ENCODE measurements at places on chromosomes 5 and 9.
A peak's percentile ranks its signal among the peaks of the same experiment; 100 is the strongest.

DNA sequence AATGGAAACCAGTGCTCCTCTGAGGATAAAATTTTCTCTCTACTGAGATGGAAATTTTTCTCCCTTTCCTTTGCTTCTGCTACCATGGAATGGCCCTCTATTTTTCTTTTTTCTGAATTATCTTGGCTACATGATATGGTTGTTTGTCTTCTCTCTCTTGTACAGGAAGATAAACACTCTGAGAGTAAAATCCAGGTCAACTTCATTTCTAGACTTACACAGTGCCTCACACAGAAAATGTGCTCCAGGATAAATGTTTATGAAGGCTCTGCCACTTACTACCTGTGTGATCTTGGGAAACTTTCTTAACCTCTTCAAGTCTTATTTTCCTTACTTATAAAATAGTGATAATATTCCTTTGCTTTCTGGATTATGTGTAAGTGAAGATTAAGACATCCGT lies 153.9 kb downstream of the PRELID2 start:
- no peak for DNase-seq

DNA sequence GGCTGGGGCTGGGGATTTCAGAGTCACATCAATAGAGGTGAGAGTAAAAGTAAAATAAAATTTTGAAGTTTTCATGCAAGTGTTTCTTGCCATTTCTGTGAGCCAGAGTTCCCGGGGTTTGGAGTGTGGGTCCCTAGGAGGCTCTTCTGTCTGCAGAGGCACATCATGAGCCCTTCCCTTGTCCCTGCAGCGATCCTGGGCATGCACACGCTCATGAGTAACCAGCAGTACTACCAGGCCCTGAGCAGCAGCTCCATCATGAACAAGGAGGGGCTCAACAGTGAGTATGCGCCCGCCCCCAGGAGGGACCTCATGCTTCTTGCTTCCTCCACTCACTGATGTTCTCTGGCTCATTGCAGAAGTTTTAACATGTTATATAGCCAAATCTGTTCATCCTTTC lies 61.1 kb downstream of the TMOD1 start:
- no peak for DNase-seq

DNA sequence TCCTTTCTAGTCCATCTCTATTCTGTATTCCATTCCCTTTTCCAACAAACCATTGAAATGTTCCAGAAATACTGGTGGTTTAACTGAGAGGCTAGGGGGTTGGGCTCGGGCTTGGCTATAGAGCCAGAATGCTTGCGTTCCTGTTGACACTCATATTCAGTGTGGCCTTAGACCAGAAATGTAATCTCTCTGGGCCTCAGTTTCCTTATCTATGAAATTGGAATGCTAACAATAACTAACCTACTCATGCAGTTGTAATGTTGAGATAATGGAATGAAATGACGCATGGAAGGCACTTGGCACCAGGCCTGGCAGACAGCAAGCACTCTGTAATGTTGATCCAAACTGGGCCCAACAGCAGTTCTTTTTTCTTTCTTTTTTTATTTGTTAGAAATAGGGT lies 26.8 kb downstream of the JADE2 start:
- DNase-seq, result peak; percentile 72

- no peak for DNase-seq
These were observed 6.7 kb upstream of the TMEM141 start for GRCh38 chr9:136784249-136784996.

- no peak for DNase-seq
These were observed 332.9 kb downstream of the CWC27 start for GRCh38 chr5:65101632-65102100.

DNA sequence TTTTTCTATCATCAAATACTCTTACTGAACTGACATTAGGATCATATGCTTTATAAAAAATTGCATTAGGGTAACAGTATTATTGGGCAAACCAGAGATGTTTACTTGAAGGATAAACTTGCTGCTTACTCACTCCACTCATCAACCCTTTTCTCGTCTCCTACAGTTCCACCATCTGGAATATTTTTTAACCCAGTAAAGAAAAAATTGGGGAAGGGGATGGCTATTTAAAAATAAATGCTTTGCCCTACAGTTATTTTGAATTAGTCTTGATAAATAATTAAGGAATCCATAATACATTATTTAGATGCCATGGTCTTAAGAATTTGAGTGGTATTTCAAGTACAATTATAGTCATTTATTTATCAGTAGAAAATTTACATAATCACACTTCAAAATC lies 225.8 kb downstream of the MEF2C start:
- DNase-seq, result no peak

DNA sequence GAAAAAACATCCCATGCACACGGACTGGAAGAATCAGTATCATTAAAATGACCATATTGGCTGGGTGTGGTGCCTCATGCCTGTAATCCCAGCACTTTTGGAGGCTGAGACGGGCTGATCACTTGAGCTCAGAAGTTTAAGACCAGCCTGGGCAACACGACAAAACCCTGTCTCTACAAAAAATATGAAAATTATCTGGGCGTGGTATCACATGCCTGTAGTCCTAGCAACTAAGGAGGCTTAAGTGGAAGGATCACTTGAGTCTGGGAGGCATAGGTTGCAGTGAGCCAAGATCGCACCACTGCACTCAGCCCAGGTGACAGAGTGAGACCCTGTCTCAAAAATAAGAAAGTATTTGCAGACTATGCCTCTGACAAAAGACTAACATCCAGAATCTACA lies 68.4 kb downstream of the TTC39B start:
- no peak for DNase-seq

GRCh38 chr9:132201139-132201538 lies 39.3 kb downstream of the NTNG2 start:
- DNase-seq, result no peak
